Inflammatory macrophage treated with lipopolysaccharide for 1 hour (primary cell): ENCODE measurements at places on chromosomes 4 and X.
A peak's percentile ranks its signal among the peaks of the same experiment; 100 is the strongest.

DNA sequence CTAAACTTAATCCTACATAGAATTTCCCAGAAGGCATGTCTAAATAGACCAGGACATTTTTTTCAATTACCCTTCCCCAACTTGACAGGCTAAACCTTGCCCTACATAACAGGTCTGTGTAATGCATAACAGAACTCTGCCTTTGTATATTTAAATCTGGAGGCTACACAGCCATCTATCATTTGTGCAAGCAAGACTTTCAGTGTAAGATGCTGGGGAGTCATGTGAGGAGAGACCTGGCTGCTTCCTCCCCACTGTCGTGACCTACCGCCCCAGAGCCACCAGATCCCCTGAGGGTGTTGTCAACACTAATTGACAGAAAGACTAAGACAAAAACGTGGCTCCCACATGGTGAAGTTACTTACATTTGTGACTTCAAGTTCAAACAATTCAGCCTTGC is 342.2 kb downstream of the PPARGC1A start:
- DNase-seq: no peak

DNA sequence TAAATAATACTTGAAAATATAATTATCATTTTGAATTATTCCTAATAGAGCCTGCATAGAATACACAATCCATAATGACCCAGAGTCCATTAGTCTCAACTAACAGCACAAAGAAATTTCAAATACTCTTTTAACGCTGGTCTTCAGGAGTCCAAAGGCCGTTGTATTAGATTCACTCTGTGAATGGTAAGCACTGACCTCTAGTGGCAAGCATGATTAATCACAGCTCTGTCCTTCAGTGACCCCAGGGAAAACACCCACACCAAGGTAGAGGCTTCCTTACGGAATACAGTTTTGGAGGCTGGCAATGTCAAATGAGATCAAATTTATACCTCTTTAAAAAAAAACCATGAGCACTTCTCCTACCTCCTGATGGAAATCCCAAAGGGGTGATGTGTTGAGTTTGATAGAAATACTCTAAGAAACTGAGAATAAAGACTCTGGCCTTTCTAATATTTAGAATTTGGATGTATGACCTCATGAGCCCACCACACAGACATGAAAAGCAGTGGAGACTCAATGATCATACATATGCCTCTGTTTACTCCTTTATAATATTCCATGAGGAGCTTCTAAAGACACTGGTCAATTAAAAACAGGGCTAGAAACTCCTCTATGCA is 147.2 kb upstream of the DKK2 start:
- peak; percentile 58 for DNase-seq

- no peak for DNase-seq
Measured at GRCh38 chr4:172356016-172356415, 542.8 kb downstream of the GALNTL6 start.

DNA sequence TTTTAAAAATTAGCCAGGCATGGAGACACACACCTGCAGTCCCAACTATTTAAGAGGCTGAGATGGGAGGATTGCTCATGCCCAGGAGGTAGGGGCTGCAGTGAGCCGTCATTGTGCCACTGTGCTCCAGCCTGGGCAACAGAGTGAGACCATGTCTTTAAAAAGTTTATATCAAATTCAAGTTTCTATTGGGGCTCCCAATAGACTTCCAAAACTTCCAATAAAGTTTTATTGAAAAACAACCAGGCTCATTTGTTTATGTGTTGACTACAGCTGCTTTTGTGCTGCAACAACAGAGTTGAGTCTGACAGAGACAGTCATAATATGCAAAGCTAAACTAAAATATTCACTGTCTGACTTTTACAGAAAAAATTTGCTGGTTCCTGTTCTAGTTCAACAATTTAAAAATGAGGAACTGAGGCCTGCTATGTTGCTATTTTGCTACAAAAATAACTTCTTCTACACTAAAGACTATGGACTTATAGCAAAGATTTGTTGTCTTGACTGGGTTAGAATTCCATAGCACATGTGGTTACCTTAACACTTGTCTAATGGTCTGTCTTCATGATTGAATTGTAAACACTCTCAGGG is 63.3 kb upstream of the RELL1 start:
- DNase-seq: peak; percentile 74

DNA sequence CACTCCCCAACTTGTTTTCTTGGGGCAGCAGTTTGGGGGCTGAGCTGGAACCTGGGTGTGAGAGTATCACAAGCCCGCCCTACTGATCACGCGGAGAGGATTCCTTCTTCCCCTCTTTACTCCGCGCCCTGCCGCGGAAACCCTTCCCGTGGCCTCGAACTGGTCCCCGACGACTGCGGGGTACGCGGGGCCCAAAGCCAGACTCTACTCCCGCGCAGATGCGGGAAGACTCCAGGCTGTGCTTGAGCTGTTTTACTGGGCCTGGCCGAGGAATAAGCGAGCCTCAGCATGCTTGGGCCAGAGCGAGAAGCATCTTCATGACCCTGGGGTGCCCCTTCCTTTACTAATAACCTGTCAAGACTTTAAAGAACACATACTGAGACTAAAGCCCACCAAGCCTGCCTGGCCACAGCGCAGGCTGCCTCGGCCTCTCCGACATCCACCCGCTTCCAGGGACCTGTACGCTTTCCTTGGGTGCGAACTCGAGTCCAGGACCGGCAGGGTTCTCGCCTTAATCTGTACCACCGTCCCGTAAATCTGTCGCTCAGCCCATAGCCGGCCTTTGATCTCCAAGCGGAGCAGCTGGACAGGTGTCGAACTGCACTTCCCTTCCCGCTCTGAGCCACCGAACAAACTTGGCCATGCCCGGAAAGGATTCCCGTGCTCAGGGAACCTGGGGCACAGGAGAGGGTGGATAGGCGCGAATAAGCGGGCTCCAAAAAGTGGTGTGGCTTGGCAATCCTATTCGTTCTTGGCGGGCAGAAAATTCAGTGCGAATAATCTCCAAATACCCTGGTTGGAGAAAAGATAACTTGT is 55.0 kb upstream of the TMEM33 start:
- no peak for DNase-seq

DNA sequence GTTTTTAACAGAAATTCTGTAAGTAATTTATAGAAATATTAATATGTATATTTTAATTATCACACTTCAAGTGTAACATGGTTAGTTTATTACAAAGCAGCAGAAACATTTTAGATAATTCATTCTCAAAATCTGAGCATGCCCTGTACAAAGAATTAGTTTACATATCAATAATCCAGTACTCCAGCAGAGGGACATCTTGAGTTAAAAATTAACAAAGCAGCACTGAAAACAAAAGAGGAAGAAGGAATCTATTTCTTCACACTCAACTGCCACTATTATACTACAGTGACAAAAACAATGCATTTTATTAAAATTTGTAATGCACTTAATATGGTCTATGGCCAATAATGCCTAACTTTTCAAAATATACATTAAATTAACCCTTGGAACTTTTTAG is 179.1 kb upstream of the KLHL4 start:
- DNase-seq: peak; percentile 9

GRCh38 chr4:71487344-71487920 is 148.6 kb downstream of the SLC4A4 start:
- no peak for DNase-seq

- DNase-seq: no peak
Measured at GRCh38 chr4:117327491-117327890, 242.1 kb upstream of the TRAM1L1 start.

DNA sequence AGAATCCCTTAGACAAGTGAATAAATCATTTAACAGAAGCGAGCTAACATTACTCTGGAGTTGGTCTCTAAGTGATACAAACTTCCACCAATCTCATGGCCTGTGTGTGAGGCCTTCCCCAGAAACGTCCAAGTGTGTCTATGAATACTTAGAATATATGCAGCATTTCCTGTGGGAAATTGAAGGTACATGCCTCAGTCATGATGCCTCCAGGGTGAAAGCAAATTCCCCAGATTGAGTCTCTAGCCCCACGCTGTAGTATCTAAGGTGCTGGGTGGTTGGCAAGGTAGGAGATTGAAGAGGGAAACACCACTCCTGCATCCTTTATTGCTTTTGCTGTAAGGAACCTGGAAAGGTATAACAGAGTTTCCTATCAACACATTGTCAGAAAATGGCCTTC is 113.8 kb downstream of the IL13RA2 start:
- DNase-seq: no peak

DNA sequence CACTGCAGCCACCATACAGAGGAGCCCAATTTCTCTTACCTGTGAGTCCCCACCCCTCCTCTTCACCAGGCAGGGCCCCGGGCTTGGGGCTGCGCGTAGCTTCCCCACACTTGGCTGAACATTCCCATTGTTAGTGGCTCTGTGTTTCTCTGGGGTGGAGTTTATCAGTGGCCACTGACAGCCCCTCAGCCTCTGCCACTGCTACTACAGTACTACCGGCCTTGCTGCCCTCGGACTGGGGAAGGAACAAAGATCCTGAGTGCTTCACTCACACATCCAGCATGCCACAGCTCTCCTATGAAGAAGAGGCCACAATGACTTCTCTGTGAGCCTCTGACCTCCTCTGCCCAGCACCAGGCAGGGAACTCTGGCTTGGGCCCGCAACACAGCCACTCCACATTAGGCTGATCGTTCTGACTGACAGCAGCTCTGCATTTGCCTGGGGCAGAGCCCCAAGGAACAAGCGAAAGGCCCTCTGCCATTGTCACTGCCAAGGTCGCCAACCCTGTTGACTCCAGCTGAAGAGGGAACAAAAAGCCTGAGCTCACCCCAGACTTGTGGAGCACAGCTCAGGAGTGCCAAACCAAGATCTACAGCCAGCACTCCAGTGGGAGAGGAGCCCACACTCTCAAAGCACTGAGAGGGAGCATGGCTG is 24.0 kb downstream of the ABCB7 start:
- no peak for DNase-seq

GRCh38 chrX:38991656-38992440 is 190.6 kb downstream of the MID1IP1 start:
- DNase-seq: no peak

DNA sequence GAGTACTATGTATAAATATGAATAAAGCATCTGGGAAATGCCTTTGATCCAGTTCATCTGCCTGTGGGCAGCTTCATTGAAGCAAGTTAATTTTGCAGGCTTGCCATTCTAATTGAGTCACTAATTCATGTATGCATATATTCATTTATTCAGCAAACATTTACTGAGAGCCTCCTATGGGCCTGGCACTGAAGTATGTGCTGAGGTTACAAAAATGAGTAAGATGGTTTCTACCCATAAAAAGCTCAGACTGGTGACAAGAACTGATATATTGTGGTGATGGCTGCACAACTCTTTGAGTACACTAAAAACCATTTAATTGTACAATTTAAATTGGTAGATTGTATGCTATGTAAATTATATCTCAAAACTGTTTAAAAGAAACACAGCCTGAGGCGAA is 1.1 kb upstream of the MRPL1 start:
- no peak for DNase-seq

DNA sequence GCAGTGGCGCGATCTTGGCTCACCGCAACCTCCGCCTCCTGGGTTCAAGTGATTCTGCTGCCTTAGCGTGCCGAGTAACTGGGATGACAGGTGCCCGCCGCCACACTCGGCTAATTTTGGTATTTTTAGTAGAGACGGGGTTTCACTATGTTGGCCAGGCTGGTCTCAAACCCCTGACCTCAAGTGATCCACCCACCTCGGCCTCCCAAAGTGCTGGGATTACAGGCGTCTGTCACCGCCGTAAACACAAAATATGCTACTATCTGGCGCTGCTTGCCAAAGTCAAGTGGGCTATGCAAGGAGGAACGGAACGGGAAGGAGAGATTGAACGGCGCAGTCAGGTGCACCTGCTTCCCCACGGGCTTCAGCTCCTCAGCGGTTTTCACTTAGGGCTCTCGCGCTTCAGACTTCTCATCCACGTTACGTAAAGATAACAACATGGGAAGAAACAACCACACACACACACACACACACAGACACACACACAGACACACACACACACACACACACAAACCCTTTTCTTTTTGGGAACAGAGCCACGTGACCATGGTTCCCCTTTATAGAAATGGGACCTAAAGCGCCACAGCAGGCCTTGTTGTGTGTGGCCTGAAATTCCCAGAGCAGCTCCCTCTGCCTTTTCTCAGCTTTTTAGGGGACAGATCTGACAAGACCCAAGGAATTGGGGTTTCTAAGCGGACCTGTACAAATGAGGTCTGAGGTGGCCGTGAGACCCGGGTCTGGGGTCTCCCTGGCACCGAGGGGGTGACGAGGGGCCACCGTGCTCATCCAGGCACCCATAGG is 1.5 kb downstream of the P2RY8 start:
- peak; percentile 79 for DNase-seq

DNA sequence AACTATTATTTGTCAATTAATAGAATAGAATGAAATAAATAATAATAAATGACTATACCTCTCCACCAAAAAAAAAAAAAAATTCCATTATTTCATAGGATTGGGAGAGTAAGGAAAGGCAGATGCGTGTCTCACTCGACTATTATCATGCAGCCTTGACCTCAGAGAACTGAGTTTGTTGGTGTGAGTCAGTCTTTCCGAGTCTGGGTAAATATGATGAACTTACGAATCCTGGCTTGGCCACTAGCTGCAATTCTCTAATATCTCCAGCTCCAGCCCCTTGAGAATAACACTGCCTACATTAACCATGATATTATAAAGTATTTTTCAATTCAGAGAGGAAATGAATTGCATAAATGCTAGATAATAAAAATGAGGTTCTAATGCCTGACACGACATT is 46.6 kb upstream of the DHX15 start:
- DNase-seq: no peak

DNA sequence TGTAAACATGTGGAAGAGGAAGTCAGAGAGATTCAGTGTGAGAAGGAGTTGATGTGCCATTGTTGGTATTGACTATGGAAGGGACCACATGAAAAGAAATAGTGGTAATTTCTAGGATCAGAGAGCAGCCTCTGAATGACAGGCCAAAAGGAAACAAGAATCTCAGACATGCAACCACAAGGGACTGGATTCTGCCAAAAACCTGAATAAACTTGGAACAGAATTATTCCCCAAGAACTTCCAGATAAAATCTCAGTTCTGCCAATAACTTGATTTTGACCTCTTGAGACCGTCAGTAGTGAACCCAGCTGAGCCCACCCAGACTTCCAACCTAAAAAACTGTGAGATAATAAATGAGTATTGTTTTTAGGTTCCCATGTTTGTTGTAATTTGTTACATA is 653.6 kb upstream of the NR3C2 start:
- DNase-seq: no peak

- DNase-seq: peak; percentile 1
Measured at GRCh38 chrX:86133761-86134160, 14.5 kb upstream of the DACH2 start.

DNA sequence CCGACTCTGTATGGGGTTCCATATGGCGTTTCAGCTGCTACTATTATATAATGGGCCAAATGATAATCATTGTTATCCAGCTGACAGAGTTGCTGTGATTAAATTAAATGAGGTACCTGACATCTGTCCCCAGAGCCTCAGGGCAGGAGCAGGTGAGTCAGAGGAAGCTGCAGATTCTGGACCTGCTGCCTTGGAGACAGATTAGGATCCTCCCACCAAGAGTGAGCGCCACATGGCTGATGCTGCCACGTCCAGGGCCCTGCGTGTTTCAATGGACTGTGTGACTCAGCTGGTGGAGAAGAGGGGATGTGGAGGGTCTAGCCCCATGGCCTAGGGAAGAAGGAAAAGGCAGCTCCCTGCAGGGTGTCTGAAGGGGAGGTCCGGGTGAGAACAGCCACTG is 28.3 kb upstream of the UXT start:
- no peak for DNase-seq
